Activated naive CD4-positive, alpha-beta T cell (primary cell): ENCODE measurements at places on chromosomes 5 and 9.

DNA sequence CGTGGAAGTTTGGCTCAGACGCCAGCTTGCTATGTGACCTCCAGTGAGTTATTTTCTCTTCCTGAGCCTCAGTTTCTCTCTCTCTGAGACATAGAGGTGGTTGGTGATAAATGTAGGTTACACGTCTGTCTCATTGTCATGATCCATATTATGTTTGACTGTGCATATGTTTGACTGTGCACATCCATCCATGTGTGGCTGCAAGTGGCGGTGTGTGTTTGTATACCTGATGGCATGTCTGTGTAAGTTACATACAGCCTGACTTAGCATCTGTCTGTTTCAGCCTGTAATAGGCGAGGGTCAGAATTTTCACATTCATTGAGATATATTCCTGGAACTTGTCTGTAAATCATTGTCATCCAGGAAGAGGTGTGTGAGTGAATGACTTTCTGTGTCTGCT is 3.3 kb downstream of the SPARC start:
- DNase-seq = no peak

GRCh38 chr9:128587453-128587852 is 35.1 kb downstream of the SPTAN1 start:
- peak; percentile 15 for DNase-seq

- DNase-seq = no peak
These were observed 53.2 kb downstream of the GOLM1 start for GRCh38 chr9:86046071-86046636.

GRCh38 chr5:98906756-98907355 is 22.0 kb downstream of the CHD1 start:
- no peak for DNase-seq

DNA sequence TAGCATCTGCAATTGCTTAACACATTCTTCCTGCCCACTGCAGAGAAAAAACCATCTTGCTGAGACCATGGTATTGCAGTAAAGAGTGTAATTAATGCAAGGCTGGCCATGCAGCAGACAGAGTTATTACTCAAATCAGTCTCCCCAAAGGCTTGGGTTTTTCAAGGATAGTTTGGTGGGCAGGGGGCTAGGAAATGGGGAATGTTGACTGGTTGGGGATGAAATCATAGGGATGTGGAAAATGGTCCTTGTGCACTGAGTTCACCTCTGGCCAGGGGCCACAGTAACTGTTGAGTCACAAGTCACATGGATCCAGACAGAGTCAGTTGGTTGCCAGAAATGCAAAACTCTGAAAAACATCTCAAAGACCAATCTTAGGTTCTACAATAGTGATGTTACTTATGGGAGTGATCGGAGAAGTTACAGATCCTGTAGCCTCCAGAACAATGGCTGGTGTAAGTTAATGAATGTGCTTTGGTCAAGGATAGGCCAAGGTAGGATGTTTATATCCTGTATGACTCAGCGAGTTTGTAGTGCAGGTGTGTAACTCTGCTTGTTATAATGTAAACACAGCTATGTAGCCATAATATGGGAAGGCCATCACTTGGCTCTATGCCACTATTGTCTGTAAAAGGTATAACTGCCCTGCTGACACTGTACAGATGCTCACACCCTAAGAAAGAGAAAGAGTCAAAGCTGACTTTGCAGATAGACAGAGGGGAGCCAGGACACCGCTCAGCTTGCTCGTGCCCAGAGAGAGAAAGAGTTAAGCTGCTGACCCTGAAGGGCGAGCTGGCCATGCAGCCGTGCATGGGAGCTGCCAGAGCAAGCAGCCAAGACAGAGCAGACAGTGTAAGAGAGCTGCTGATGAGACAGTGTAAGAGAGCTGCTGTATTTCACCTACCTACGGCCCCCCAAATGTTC is 27.2 kb downstream of the C9orf152 start:
- no peak for DNase-seq

GRCh38 chr5:54794135-54794975 is 191.0 kb downstream of the ESM1 start:
- no peak for DNase-seq

- DNase-seq = no peak
These were observed 19.2 kb downstream of the IRF1 start for GRCh38 chr5:132471151-132471907.

DNA sequence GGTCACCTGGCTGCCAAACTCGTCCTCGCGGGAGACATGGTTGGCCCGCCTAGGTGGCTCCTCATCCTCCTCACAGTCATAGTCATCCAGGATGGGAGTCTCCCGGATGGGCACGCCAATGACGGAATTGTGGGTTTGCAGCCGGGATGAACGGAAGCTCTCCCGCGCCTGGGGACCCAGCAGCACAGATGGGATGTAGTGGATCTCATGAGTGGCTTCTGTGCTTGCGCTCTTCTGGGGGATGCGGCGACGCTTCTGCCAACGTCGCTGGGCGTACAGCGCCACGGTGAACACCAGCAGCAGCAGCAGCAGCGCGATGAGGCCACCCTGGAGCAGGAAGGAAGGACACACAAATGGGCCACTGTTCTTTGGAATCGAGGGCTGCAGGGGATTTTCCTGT is 200.4 kb downstream of the ASTN2 start:
- no peak for DNase-seq

DNA sequence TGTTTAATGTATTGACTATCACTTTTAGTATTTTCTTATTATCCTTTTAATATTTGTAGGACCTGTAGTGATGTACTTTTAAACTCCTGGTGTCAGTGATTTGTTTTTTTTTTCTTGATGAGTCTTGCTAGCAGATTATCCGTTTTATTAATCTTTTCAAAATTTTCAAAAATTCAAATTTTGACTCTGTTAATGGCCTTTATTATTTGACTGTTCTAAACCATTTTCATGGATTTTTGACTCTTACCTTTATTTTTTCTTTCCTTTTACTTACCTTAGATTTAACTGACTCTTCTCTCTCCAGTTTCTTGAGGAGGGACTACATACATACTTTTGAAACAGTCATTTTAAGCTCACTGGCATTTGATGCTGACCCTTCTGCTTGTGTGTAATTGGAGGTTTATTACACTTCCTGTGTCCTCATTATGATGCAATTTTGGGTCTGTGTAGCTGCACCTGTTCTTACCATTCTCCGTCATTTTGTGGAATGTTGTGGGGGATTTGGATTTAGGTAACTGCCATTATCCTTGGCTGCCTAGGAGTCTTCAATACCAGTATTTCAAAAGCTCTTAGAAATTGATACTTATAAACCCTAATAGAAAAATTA is 32.0 kb upstream of the EXOC3 start:
- DNase-seq = no peak
